ENCODE measurements at places on chromosomes 1 and 21.
A peak's percentile ranks its signal among the peaks of the same experiment; 100 is the strongest.

- DNase-seq, result no peak
Measured at GRCh38 chr21:38490411-38491020, 7.8 kb downstream of the ERG start.

- DNase-seq, result no peak
Measured at GRCh38 chr1:5667513-5668325, 324.5 kb downstream of the NPHP4 start.

- DNase-seq, result no peak
Measured at GRCh38 chr1:53835491-53835890, 2.6 kb downstream of the NDC1 start.

DNA sequence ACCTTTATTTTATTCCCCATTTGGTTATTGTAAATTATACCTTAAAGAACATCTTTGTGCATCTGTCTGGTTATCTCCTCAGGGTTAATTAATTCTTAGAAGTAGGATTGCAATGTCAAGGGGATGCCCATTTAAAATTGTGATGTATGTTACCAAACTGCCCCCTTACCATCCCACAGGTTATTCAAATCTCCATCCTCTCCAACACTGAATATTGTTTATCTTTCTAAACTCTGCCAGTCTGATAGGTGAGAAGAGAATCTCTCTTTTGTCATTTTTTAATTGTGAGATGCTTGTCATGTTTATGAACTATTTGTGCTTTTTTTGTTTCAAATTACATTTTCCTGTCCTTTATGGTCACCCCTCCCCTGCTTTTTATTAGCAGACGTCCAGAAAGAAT, 55.8 kb downstream of the VWA5B1 start:
- no peak for DNase-seq

- DNase-seq, result no peak
Measured at GRCh38 chr1:27417713-27418112, 25.3 kb downstream of the GPR3 start.

- no peak for DNase-seq
Measured at GRCh38 chr1:33265780-33266605, 9.7 kb downstream of the ZNF362 start.

DNA sequence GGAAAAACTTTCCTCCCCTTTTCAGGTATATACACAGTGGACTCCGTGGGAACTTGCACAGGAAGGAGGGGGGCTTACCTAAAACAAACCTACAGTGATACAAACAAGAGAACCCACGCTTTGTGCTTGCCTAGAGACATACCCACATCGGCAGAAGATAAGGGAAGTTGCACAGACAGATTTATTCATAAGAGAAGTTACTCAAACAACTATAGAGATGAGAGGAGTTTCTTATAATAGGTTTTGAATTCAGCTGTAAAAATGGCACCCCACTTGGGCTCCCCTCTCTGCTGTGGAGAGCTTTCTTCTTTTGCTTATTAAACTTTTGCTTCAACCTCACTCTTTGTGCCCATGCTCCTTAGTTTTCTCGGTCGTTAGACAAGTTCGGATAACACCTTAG, 1.8 kb upstream of the DUSP12 start:
- DNase-seq, result no peak

GRCh38 chr1:205842229-205842628, 7.7 kb downstream of the PM20D1 start:
- DNase-seq, result no peak

DNA sequence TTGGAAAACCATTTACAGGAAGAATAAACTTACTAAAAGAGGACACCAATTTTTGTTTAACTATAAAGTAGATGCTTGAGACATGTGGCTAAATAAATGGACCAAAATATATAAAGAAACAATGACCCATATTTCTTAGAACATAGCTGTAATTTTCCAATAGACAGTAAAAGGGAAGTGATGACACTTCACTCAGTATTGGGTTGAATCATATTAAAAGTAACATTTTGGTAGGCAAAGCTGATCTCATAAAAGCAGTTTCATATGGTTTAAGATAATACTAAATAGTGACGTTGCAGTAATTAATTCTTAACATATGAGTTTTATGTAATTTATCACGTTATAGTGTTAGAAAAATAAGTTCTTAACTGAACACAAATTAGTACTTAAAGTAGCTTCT, 308.9 kb upstream of the RUNX1 start:
- no peak for DNase-seq

DNA sequence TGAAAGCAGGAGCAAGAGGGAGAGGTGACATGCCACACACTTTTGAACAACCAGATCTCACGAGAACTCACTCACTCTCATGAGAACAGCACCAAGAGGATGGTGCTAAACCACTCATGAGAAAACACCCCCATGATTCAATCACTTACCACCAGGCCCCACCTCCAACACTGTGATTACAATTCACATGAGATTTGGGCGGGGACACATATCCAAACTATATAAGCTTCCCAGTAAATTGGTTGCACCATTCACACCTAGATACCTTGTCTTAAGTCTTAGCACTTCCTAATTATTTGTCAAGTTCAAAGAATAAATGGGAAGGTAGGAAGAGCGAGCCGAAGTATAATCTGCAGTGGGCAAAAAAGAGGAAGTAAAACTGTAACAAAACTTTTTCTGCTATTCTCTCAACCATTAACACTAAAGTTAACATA, 34.3 kb downstream of the AMY1C start:
- DNase-seq, result no peak

- no peak for DNase-seq
Measured at GRCh38 chr1:84780000-84780716, 89.9 kb upstream of the SSX2IP start.

- DNase-seq, result no peak
Measured at GRCh38 chr21:15514073-15514946, 215.5 kb upstream of the USP25 start.

DNA sequence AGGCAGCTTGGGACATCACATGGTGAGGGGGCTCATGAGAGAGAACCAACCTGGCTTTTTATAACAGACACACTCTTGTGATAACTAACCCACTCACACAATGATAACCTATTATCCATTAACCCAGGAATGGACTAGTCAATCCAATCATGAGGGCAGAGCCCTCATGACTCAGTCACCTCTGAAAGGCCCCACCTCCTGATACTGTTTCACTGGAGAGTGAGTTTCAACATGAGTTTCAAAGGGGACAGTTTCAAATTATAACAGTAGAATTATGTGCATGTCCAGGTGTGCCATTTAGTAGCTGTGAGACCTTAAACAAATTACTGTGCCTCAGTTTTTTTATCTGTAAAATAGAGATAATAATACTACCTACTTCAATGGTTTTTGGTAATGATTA, 47.6 kb upstream of the PPP2R5A start:
- no peak for DNase-seq

- no peak for DNase-seq
Measured at GRCh38 chr1:200526709-200527612, 93.6 kb downstream of the KIF14 start.

- DNase-seq, result peak; percentile 55
Measured at GRCh38 chr1:16076865-16077238, 3.4 kb upstream of the FAM131C start.

GRCh38 chr1:201741763-201742342, 87.1 kb upstream of the IPO9 start:
- no peak for DNase-seq

DNA sequence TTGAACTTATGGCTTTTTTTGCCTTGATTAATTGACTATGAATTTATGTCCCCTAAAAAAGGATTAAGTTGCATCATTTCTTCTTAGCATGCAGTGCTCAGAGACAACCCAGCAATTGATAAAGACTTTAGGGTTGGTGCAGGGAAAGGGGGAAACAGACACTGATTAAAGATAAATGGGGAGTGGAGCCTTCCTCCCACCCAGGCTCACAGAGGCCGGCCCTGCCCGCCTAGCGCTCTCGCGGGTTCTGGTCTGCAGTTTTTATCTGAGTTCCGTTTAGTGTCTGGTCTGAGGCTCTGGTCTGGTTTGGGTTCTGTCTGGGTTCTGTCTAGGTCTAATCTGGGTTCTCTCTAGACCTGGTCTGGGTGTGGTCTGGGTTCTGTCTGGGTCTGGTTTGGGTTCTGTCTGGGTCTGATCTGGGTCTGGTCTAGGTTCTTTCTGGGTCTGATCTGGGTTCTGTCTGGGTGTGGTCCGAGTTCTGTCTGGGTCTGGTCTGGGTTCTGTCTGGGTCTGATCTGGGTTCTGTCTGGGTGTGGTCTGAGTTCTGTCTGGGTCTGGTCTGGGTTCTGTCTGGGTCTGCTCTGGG, 48.1 kb downstream of the ABCG1 start:
- DNase-seq, result no peak

GRCh38 chr1:3679799-3680453, 27.6 kb downstream of the TP73 start:
- no peak for DNase-seq

All from H54 (cell line).